Choroid plexus epithelial cell (primary cell): ENCODE measurements at places on chromosomes 6 and 20.

GRCh38 chr20:21515300-21516179 lies 1.7 kb upstream of the NKX2-2 start:
- no peak for DNase-seq

GRCh38 chr6:116902634-116903033 lies 25.6 kb downstream of the RFX6 start:
- DNase-seq = no peak

DNA sequence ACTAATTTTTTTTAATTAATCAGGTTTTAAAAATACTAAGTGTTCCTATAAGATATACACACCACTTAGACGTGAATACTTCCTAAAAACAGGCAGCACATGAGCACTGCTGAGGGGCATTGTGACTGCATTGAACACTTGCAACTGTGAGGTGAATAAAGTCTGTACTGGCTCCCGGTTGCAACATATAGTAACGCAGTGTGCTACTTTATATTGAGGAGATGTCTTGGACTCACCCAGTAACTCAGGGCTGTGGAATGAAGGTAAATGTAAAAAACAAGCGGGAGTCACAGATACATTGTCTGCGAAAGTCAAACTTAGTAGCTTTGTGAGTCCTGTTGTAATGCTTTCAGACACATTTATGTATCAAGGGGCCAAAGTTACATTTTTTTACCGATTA lies 17.0 kb upstream of the HLA-A start:
- DNase-seq = no peak

DNA sequence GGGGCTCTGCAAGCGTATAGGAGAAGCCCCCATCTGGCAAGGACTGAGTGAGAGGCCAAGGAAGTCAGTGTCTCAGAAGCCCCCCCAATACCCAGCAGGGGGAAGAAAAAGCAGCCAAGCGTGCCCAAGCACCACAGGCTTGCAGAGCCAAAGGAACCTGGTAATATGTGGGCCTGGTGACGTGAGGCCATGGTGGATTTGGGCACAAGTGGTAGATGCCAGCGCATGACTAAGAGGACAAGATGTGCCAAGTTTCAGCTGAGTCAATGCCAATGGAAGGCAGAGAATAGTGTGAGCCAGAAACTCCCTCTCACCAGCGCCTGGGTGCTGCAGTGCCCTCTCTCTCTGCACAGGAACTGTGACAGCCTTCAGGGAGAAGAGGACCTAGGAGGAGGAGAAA lies 110.0 kb downstream of the QRSL1 start:
- DNase-seq = no peak
